Stimulated activated CD4-positive, alpha-beta T cell treated with anti-CD3 and anti-CD28 coated beads, Interleukin-4, amount 100 ng/mL, for 4 hours (primary cell): ENCODE measurements at places on chromosomes 1 and 21.

DNA sequence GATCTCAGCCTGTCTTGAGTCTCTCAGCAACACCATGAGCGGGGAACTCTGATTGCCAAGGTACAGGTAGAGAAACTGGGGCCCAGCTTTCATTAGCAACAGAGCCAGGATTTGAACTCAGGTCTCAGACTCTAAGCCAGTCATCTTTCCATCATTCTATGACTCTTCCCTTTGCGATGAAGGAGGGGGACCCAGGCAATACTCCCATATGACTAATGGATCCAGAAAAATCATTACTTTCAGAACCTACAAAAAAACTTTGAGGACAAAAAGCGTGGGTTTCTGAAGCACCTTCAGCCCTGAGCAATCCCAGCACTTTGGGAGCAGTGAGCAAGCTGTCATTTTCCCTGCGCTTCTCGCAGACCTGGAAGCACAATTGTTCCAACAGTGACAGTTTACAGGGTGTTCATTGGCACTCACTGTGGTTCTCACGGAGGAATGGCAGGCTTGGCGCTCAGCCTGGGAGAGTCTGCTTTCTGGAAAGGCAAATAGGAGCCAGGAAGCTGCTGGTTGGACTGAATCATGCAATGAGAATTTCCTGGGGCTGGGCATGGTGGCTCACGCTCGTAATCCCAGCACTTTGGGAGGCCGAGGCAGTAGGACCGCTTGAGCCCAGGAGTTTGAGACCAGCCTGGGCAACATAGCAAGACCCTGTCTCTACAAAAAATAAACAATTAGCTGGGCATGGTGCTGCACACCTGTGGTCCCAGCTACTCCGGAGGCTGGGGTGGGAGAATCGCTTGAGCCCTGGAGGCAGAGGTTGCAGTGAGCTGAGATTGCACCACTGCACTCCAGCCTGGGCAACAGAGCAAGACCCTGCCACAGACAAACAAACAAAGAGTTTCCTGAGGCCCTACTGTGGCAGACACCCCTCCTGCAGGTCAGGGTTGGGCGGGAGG lies 40.1 kb downstream of the SLC2A7 start:
- DNase-seq: no peak

DNA sequence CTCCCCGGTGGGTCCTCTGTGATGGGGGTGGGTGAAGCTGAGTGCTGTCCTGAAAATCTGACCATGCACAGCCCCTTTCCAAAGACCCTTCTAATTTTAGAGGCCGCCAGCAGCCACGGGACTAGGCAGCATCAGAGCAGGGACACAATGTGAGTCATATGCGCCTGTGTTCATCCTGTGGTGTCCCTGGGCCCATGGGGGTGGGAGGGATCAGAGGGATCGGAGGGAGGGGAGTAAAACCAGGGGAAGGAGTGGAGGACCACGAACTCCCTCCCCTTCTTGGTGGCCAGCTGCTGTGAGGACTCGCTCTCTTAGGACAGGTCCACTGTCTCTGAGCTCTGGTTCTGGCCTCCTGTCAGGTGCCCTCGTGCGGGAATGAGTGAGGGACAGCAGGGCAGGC lies 61.5 kb downstream of the ADARB1 start:
- no peak for DNase-seq

GRCh38 chr1:55318116-55318817 lies 103.1 kb upstream of the USP24 start:
- no peak for DNase-seq

DNA sequence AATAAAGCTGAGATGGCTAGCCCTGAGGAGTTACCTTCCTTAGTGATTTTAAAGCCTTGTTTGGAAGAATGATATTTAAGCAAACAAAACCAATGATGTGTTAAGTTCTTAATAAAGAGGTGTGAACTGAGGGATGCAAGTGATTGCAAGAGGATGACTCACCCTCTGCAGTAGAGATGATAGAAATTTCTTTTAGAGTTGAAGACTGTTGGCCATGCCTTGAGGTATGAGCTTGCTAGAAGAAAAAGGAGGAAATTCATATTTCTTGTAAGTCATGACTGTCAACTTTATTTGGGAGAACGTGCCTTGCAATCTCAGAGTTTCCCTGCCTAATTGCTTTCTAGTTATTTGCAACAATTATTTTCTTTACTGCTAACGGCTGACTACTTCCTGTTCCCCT lies 94.7 kb downstream of the PLA2G4A start:
- DNase-seq: no peak

GRCh38 chr1:98276514-98276913 lies 355.7 kb upstream of the DPYD start:
- DNase-seq: no peak

GRCh38 chr1:224799083-224799482 lies 130.4 kb upstream of the DNAH14 start:
- DNase-seq: no peak
